ENCODE measurements at places on chromosomes 2 and 18.

DNA sequence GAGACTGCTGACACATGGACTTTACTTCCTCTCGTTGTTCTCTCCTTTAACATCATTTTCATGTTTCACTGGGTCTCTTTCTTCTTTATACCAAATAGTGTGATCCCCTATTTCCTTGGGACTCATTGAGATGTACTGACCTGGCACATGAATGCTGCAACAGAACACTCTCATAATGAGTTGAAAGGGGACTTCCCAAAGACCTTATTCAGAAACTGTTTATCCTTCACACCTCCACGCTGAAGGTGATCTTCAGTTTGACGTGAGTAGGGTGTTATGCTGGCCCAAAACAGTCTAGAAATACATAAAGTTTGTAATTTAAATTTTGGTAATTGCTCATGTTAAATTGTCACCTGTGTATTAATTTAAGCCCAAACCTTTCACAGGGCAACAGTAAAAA lies 1096.8 kb upstream of the GYPC start:
- no peak for DNase-seq

- DNase-seq: no peak
Measured at GRCh38 chr2:191014653-191015020, 666 bp upstream of the STAT1 start.

- no peak for DNase-seq
Measured at GRCh38 chr18:55248495-55248894, 289.2 kb upstream of the CCDC68 start.

DNA sequence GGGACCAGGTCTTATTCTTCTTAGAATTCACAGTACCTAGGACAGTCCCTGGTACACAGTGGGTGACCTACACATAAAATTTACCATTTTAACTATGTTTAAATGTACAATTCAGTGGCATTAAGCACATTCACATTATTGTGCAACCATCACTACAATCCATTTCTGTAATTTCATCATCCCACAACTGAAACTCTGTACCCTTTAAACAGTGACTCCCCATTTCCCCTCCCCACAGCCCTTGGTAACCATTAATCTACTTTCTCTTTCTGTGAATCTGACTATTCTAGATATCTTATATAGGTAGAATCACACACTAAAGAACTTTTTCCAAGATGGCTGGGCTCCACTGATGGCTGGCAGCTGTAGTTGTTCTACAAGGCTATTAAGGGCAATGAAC lies 41.6 kb downstream of the GFPT1 start:
- DNase-seq: no peak

- DNase-seq: no peak
Measured at GRCh38 chr18:46675112-46675511, 18.1 kb upstream of the LOXHD1 start.

GRCh38 chr2:234245945-234246344 lies 195.4 kb downstream of the SPP2 start:
- DNase-seq: no peak
